ENCODE measurements at places on chromosomes 6 and 20.
A peak's percentile ranks its signal among the peaks of the same experiment; 100 is the strongest.

DNA sequence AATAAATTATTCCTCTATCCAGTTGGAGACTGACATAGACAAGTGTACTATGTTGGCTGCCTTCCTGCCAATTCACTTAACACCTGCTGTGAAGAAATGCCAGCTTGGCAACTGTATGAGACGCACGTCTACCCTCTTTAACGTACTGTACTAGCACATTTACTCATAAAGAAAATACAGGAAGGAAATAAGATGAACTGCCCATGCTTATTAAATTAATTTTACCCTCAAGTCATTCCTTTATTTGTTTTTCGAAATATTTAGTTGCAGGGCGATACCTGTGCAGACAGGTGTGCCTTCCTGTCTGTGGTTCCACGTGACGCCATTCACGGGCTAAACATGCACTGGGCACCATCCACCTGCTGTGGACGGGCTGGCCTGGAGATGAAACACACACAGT lies 52.0 kb downstream of the PSMG4 start:
- DNase-seq = no peak

- no peak for DNase-seq
These were observed 191.3 kb upstream of the FOXA2 start for GRCh38 chr20:22775671-22776139.

DNA sequence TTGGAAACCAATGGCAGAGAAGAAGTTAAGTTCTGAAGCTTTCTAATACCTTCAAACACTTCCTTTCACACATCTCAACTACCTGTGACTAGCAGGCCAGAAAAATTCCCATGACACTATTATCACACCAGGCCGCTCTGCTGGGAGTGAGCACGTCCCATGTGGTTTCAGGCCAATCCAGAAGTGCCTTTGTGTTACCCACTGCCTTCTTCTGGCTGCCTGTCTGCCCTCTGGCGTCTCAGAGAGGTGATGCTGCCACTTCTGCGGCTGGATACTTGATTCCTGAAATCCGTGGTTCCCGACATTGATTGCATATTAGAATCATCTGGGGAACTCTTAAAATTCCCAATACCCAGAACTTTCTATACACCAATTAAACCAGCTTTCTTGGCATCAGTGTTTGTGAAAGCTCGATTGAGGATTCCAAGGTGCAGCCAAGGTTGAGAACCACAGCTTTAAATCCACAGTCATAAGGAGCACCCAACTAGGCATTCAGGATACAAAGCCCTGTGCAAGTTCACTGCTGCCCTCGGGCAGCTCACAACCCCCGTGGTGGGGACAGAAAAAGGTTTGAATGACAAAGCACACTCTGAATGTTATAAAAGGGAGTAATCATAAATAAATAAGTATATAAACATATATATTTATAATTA lies 65.6 kb downstream of the STMND1 start:
- no peak for DNase-seq

GRCh38 chr6:33014841-33015634 lies 5.6 kb upstream of the HLA-DOA start:
- peak; percentile 44 for DNase-seq

DNA sequence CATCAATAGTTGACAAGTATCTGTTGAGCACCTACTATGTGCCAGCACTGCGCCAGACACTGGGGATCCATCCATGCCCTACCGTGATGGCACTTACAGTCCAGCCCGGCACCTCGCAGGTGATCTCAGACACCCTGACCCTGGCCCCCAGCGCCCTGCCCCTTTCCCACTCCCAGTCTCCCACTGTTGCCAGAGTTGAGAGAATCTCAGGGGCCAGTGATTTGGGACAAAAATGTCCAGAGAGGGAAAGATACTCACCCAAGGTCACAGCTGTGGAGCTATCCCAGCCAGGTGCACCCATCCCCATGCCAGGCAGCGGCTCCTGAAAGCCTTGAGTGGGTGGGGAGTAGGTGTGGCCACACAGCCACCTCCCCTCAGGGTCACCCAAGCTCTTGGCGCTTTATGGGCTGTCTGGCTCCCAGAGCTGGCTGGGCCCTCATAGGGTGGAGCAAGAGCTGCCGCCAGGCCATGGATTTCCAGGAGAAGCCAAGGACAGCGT lies 3.3 kb downstream of the PI16 start:
- no peak for DNase-seq

- DNase-seq = no peak
These were observed 201.9 kb upstream of the MAP3K7 start for GRCh38 chr6:90788781-90789180.

- peak; percentile 23 for DNase-seq
These were observed 302.5 kb downstream of the DHX35 start for GRCh38 chr20:39264506-39265172.

DNA sequence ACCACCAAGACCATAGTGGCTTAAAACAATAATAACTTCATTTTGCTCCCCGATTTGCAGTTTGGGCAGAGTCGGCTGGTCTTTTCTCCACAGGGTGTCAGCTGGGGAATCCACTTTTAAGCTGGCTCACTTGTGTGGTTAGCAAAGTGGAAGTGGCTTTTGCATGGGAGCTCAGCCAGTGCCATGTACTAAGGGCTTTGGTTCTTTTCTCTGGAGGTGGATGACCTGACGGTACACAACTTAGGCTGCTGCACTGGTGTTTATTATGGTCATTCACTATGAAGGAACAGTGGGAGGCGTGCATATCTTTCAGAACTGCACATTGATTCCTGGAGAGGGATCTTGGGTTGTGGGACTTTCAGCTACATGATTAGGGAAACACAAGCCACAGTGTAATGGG lies 141.0 kb downstream of the OR2B2 start:
- DNase-seq = no peak

DNA sequence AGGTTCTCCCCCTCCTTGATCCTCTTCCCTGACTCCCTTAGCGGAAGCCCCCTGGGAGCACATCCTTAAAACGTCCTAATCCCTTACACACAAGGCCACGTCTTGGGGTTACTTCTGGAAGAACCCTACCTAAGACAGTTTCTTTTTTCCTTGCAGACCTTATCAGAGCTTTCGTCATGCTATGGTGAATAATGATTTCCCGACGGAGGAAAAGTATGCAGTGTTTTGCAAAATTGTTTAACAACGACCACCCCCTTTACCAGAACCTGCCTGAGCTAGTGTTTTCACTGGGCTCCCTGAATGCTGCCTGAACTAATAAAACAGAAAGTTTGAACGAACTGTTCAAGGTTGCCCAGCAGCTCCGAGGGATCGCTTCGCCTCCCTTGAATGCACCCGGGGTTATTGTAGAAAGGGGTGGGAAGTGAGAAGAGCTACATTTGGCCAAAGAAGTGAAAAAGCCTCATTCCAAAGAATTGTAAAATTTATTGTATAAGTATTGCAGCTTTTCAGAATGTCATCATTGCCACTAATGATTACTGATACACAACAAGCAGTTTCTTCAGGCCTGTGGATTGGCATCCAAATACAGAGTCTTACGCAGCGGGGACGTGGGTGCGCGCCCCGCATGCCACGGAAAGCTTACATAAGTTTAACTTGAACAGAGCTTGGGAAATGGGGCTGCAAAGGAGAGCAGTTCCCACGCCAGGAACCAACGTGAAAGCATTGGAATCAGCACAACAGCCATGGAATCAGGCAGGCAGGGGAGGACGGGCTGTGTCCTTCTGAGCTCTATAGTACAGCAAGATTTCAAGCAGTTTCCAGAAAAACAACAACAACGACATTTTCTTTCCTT lies 27.9 kb upstream of the ZBP1 start:
- no peak for DNase-seq

DNA sequence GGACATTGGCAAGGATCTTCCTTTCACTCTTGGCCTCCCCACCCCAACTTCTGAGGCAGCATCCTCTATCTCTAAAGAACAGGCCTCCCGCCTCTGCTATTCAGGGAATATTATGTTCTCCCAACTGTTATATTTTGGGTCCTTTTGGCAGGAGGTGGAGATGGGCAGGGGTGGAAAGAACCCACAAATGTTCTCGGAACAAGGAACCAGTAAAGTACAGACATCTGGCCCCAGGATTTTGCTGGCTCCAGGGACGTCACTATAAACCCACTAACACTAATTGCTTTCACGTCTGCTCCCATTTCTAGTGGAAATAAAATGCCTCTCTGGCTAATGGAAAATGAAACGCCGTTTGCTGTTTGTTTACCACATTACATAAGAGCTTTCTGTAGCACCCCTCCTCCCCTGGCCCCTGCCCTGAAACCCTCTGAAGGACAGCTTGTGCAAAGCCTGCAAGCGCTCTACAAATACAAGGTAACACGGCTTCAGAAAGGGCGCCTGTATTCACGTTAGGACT lies 77.7 kb upstream of the TBC1D7 start:
- no peak for DNase-seq

GRCh38 chr6:35312076-35312800 lies 14.6 kb downstream of the DEF6 start:
- no peak for DNase-seq

GRCh38 chr6:170166511-170167122 lies 124.3 kb downstream of the DLL1 start:
- no peak for DNase-seq

DNA sequence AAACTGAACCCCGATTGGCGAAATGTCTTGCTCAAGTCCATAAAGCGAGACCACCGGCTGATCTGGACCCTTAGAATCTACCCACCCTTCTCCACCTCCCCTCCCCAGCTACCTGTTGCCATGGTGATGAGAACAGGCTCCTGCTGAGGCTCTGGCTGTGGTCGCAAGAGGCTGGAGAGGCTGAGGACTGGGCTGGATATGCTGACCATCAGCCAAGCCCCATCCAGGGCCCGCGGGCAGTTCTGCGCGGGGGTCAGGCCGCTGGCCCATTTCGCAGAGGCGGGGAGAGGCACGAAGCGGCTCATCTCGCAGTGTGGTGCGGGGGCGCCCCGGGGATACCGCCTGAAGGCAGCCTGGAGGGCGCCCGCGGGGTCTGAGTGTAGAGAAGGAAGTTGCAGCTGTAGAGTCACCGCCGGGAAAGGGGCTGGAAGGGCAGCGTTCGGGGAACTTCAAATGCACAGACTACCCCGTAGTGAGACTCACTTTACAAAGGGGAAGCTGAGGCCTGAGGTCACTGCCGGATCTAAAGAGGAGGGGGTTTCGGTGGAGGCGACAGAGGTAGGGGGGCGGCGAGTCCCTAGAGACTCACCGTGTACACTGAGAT lies 671 bp downstream of the TAPBP start:
- no peak for DNase-seq

- no peak for DNase-seq
These were observed 202.0 kb upstream of the RAB32 start for GRCh38 chr6:146341493-146342230.

DNA sequence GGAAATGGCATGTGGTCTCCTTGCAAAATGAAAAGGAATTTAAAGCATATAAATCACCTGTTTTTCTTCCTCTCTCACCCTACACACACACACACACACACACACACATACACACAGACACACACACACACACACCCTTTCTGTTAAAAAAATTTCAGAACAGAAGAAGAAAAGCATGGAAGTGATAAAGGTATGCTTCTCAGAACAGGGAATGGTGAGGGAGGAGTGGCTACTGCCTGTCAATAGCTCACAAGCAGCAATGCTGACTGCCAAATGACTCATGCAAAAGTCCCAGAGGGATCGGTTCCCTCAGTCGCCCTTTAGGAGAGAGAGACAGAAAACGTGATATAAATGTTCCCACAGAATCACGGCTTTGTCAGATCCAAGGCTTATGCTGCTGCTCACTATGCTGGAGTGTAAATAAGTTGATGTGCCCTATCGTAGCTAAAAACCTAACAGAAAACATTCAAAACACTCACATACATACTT lies 102.6 kb downstream of the IBTK start:
- DNase-seq = no peak

DNA sequence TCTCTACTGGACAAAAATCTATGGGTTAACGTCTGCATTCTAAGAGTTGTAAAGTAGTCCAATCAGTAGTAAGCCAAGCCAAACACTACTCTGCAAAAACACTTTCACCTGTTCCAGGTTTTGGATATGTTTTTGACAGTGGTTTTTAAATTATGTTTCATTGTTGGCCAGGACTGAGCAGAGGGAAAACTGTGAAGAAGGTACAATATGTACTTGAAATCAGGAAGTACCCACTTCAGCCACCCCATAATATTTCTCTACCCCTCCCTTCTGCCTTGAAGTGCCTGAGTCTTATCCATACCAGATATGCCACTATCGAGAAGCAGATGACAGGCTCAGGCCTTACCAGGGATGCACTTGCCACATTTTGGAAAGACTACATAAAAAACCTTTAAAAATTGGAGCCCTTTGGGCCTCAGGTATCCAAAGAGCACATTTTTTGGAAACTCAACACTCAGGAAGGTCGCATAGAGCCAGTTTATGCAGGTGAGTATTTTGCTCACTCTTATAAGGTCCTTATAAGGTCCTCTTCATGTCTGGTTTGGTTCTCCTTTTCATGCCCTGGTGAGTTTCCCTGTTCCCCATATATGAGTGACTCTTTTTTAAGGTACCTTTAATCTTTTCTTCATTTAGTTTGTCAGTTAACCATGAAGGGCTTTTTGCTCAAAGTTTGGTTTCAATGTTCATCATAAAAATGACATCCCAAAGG lies 859.3 kb upstream of the FLRT3 start:
- no peak for DNase-seq

DNA sequence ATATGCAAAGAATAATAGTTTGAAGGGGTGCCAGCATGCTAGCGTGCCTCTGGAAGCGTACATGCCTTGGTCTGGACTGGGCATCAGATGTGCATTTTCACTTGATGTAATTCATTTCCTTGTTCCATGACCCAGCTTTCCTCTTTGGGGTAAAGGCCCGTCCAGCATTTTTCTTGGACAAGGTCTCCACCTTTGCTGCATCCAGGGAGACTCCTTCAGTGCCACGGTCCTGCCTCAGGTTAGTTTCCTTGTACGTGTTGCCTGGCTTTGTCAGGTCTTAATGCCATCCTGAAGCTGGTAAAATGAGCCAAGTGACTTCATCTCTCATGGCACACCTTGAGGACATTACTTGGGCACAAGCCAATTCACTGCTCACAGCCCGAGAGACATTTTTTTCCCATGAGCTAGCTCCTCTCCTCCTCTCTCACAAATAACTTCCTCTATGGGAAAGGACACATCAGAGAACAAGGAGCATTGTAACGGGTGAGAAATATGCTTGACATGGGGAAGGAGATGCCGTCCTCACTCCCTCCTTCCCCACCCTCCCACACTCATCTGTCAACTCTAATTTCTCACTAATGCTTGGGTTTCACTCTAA lies 23.9 kb downstream of the EDN1 start:
- no peak for DNase-seq

GRCh38 chr6:130927305-130927704 lies 100.1 kb downstream of the SMLR1 start:
- DNase-seq = no peak

DNA sequence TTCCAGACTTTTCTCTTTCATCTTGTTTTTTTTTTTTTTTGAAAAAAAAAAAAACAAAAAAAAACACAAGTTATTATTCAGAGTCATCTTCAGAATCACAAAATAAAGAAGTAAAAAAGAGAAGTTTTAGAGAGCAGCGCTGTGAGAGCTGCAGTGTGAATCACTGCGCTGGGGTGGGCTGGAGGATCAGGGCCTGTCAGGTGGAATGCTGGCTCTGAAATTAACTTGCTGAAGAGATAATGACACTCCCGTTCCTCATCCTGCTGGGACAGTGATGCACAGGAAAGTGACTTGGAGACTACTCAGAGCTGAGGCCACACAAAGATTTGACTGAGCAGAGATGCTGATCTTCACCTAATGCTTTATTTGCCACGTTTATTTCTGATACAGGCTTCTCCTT lies 42.7 kb upstream of the CLDN20 start:
- DNase-seq = no peak

GRCh38 chr6:55758156-55758937 lies 117.0 kb downstream of the BMP5 start:
- DNase-seq = no peak
